HS-27A (cell line): ENCODE measurements at places on chromosomes 4 and X.

- DNase-seq, result no peak
Observed at GRCh38 chr4:113637823-113638561, 123.5 kb downstream of the CAMK2D start.

DNA sequence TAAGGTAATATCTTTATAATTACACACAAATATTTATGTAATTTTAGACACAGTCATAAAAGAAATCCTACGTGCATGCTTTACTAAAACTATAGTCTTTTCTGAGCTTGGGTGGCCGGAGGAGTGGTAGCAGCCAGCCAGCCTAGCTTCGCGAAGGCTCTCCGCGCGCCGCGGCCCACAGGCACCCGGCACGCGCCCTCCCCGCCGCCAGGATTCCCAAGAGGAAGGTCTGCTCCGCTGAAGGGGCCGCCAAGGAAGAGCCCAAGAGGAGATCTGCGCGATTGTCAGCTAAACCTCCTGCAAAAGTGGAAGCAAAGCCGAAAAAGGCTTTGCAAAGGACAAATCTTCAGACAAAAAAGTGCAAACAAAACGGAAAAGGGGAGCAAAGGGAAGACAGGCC, 8.7 kb upstream of the PJA1 start:
- DNase-seq, result no peak

- peak; percentile 95 for DNase-seq
Observed at GRCh38 chr4:26568446-26568994, 15.4 kb upstream of the TBC1D19 start.

- no peak for DNase-seq
Observed at GRCh38 chr4:6957994-6958393, 48.4 kb downstream of the TBC1D14 start.

- DNase-seq, result no peak
Observed at GRCh38 chr4:16909281-16909680, 10.8 kb upstream of the LDB2 start.

DNA sequence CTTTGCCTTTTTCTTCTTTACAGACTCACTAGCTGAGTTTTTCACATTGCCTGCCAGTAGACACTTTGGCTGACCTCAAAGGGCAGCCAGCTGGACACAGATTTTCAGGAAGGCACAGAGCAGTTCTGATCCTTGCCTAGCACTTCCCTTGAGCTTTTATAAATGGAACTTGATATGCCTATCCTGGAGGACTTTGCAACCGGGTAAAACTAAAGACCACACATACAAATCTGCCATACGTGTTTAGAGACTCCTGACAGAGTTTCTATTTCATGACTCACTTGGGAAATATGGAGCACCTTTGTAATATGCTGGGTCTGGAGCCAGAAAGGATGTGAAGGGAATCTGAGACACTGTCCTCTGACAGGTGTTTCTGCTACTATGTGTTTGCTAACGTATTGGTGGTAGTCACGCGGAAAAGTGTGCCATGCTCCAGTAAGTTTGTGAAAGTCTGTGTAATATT, 56.7 kb upstream of the RASSF6 start:
- no peak for DNase-seq

DNA sequence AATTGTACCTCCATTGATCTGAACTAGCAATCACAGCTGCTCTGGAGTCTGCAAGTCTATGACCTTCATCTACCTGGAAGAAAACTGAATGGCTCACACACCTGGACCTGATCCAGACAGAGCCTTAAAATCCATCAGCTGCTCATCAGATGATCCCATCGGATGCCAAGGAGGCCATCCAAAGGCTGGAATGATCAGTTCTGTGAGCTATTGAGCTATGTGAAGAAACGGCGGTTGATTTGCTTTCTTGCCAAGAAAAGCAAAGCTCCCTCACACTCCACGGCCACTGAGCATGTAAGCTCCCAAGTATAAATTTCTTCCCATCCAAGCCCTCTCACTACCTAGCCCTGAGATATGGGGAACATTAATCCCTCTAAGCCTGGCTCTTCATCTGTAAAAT, 63.1 kb downstream of the RELL1 start:
- no peak for DNase-seq

- DNase-seq, result no peak
Observed at GRCh38 chr4:114019276-114019968, 40.0 kb upstream of the ARSJ start.

DNA sequence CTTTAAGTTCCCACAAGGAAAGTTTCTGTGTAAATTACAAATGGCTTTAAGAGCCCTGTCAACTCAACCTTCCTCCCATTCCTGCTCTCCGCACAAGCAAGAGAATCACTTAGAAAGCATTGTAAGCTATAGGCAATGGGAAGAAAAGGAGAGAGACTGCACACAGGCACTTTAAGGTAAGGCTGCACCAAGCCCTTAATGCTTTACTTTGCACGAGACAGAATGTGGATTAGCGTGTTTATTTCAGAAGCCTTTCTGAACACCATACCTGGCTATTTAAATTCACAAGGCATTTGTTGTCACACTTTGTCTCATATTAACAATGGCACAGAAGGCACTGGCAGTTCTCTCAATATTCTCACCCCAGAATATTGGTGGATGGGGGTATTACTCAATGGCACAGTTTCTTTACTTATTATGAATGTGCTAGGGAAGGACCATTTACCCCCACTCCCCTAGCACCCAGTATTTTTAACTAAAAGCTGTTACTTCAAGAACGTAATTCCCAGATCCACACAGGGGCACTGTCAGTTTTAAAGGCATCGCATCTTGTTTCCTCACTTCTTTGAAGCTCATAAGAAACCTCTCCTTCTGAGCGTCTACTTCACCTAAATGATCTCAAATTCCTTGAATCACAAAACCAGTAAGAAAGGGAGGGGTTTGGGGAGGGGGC, 150.0 kb downstream of the MAML3 start:
- DNase-seq, result no peak

DNA sequence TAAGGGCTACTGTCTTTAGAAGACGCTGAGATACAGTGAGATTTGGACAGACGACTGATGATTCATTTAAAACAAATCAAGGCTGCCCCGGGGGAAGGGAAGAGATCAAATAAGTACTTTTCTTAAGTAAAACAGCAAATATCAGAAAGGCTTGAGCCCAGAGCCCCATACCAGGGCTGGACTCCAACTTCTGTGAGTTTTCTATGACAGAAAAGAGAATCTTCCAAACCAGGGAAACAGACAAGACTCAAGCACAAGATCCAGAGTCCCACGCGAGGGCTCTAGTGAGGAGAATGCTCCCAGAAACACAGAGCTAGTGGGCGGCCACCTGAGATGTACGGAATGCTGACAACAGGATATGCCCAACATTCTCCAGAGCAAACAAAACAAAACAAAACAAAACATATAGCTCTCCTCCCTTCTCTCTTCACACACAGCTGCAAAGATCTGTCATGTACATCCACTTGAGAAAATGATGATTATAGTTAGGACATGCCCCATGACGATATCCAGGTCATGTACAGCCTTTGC, 13.1 kb downstream of the ACSL1 start:
- no peak for DNase-seq

- no peak for DNase-seq
Observed at GRCh38 chr4:112060212-112060611, 85.0 kb upstream of the FAM241A start.

DNA sequence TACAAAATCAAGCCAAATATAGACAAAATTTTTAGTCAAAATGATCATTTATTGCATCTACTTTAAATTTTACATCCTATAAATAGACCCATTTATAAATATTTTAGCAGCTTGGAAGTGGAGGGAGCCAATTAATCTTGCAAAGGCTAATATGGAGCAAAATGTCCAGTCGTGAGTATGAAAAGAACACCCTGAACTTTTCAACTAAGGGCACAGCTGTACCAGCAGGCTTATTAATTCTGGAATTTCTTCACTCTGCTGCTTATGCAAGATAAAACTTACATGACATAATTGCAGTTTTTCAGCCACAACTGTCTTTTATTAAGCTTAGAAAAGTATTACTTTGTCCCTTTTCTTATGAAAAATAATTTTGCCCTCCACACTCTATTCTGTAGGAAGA, 22.9 kb upstream of the USP53 start:
- no peak for DNase-seq

DNA sequence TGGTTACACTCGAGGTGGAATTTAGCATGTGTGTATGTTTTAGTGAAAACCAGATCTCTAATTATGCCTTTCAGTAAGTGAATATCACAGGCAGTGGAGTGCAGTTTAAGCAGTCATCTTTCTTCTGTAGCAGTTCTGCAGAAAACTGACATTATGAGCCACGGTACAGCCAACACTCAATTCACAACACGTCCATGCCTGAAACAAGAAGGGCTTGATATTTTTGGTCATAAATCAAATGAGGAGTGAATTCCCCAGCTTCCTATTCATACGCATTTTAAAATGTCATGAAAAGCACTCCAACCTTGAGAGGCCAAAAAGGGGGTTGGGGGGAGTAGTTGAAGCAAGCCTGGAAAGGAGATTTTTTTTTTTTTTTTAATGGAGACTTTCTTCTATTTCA, 316.7 kb downstream of the ARHGAP10 start:
- DNase-seq, result no peak

DNA sequence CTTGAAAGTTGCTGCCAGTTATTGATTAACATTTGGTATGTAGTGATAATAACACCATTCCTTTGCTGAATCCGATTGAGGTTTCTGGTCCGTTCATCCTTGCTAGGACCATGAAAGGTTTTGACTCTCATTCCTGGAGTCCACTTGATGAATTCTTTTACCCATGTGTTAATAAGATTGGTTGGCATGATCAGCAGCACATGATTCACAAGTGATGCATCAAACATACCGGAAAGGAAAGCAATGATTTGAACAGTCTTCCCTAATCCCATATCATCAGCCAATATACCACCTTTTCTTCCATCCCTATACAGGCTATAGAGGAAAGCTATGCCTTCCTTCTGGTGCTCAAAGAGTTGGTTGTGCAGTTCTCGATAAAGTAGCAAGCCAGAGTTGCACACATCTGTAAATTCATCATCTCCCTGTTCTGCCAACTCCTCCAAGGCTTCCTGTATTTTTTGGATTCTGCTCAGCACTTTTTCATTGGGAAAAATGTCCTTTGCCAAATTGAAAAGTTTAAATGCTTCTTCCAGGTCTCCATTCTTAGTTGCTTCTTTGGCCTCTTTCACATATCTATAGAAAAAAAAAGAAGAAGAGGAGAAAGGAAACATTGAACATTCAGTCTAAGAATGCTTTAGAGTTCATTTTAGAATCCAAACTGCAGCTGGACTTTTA, 26.7 kb downstream of the PIN4 start:
- no peak for DNase-seq

DNA sequence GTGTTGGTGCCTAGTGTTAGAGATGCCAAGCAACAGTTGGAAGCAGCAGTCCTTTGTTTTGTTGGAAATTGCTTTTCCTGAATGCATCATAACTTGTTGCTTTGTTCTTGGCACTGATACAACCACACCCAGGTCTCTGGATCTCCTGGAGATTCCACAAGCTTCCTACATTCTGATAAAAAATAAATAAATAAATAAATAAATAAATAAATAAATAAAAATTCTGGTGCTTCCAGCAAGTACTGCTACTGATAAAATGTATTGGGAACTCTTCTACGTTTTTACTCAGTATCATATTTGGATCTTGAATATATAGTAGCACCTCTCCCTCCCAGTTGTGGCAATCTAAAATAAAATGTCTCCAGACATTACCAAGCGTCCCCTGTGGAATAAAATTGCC, 62.7 kb upstream of the GRID2 start:
- DNase-seq, result no peak

DNA sequence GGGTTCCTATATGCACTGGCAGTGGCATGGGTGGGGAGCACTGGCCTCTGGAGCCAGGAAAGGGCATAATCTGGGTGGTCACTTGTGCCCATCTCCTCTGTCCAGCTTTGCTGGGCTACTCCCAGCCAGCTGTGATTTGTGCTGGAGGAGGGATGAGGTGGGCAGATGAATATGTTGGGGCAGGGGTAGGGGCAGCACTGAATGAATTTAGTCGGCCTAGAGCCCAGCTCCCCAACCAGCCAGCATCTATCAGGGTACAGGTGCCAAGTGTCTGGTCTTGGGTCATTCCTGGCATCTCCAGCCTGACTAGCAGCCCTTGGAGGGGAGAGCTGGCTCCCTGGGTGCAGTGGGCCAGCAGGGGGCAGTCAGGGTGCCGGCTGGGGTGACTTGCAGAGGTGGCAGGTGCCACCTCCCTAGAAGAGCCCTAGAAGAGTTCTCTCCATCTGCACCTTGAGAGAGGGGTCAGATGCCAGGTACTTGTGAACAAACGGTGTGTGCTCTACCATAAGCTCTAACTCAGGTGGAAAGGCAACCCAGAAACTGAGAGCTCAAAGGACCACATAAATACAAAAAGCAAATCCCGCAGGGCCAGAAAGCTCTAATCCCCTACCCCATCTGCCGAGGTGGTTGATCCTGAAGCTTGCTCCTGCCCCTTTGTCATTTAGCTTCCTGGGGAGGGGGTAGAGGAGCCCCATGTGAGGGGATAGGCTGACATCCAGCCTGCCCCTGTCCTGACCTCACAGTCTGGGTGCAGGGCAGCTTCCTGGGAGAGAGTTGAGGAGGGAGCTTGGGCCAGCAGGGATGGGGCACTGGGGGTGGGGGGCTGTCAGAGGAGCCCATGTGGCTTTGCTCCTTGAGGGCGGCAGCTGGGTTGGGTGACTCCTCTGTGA, 2.2 kb downstream of the SORCS2 start:
- DNase-seq, result no peak

DNA sequence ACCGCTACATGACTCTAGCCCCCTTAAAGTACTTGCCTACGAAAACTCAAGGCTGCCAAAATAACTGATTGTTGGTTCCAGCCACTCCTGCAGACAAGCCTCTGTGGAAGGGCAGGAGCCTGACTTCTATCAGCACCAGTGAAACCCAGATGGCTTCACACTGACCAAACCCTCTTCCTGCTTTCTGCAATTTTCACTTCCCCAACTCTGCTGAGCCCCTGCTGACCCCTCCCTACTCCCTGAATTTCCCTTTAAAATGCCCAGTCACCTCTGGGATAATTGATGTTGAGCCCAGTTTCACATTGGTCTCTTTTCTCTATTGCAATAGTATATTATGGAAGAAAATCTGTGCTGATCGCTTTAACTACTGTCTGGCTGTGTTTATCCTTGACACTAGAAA, 61.6 kb upstream of the STS start:
- no peak for DNase-seq

- DNase-seq, result no peak
Observed at GRCh38 chr4:110487873-110488272, 11.9 kb downstream of the ENPEP start.

DNA sequence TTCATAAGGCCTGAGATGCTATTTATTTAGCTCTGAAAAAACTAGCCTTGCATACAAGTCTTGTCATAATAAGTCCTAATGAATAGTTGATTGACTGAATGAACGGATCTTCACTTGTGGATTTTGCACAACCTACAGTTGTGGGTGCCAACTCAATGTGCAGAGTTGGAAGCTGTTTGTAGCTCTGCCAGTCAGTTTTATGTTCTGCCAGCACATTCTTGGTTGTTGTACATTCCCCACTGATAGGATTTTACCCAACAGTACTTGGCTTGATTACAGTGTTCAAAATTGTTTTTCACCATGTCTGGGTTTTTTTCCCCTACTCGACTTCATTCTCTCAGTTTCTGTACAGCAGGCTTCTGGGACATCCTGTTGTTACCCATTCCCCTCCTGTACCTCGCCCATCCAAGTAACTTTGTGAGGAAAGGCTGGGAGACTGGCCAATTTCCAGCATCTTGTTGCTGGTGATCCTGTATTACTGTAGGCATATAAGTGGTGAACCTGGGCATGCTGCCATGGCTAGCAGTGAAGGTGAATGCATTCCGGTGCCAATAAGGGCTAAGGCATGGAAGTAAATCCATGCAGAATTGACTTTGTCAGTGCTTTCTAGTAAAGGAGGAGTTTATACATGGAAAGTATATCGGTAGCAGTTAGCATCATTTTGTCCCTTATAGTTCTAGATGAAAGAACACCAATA, 22.8 kb downstream of the IL1RAPL1 start:
- no peak for DNase-seq
